Esophagus squamous epithelium (tissue), 5 donors: ENCODE measurements at places on chromosomes 7 and 10. TPM values are rescaled to one million over a fixed set of nuclear protein-coding genes. Genes with fewer than 3 reads are reported as not detected.

- no peaks in the 10 kb centered on the region for H3K36me3 ChIP-seq
- no peak overlapping the region for H3K4me3 ChIP-seq
- DNase-seq: no peak
- H3K27me3 ChIP-seq: no peaks in the 10 kb centered on the region
- H3K27ac ChIP-seq: no peak overlapping the region
- no peaks in the 10 kb centered on the region for H3K4me1 ChIP-seq
Observed at GRCh38 chr10:11447586-11447985, 163.9 kb downstream of the USP6NL start.

DNA sequence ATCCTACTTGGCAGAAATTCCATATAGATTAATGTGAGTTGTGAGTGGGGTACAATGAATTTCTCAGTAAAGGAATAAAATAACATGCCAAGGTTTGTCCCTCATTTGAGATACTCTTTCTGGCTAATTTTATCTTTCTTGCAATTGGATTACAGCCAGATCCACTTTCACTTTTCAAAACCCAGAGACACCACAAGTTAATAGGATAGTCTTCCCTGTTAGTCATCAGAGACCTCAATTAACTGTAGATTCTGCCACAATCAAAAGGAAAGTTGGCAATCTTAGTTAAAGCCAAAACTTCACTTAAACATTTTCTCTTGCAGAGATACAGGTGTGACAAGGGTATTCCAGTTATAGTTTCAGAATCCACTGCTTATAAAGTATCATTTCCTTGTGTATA, 91.4 kb upstream of the PHYHIPL start:
- H3K27me3 ChIP-seq: no peaks in the 10 kb centered on the region
- H3K4me1 ChIP-seq: peaks cover 20% of the 10 kb centered on the region
- DNase-seq: no peak

- no peaks in the 10 kb centered on the region for H3K4me1 ChIP-seq
- H3K27ac ChIP-seq: no peak overlapping the region
- no peak for DNase-seq
- no peak overlapping the region for H3K4me3 ChIP-seq
- H3K36me3 ChIP-seq: no peaks in the 10 kb centered on the region
- no peaks in the 10 kb centered on the region for H3K27me3 ChIP-seq
Observed at GRCh38 chr7:8418629-8419245, 14.7 kb upstream of the NXPH1 start.

DNA sequence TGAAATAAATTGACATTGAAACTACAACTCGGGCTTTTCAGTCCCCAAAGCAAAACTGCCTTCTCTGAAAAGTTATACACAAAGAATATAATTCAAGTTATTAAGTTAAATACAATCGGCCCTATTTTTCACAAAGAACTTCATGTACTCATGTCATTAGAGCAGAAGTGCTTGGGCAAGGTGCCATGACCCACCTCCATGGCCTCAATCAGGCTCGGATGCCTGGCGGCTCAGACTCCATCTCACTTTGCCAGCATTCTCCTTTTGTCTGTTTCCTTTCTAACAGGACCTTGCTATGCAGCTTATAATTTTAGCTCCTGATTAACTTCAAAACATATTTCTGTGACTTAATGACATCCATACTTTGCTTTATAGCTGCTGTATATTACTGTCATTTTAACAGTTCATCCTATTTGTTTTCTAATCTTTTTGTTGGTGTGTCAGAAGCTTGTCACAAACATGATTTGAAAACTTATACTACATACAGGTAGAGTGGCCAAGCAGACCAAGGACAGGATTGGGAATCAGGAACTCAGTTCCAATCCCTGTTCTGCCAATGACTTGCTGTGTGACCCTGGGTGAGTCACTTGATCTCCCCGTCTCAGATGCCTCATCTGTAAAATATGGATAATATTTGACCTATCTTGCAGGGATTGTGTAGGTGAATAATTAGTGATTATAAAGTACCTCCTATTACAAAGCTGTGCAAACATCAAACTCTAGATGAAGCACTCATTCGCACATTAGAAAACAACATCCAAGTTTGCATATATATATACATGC, 60.8 kb upstream of the ITGA8 start:
- H3K4me3 ChIP-seq: no peak overlapping the region
- H3K27me3 ChIP-seq: no peaks in the 10 kb centered on the region
- H3K36me3 ChIP-seq: no peaks in the 10 kb centered on the region
- no peak for DNase-seq
- peak overlapping the region; percentile 63 for H3K27ac ChIP-seq
- H3K4me1 ChIP-seq: peaks cover 20% of the 10 kb centered on the region

- no peak overlapping the region for H3K27ac ChIP-seq
- H3K27me3 ChIP-seq: no peaks in the 10 kb centered on the region
- DNase-seq: no peak
Observed at GRCh38 chr10:129881641-129882040, 82.4 kb downstream of the EBF3 start.

The APBB1IP gene
- 0.45 TPM for total RNA-seq

DNA sequence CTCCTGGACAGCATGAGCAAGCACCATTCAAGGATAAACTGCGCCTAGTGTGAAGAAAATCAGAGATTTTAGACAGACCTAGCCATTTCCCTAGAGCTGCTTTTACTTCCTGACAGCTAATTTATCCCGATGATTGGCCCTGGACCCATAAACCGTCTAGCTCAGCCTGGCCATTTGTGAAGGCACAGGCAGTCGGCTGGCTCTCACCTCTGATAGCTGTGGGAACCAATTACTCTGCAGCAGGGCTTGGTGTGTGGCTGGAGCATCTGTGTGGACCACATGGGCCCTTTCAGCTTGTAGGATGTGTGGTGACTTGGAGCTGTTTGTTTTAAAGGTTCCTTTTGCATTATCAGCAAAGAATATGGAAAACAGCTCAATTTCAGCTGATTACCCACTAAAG, 111.1 kb upstream of the NPY start:
- H3K27me3 ChIP-seq: peaks cover 5% of the 10 kb centered on the region
- H3K4me3 ChIP-seq: no peak overlapping the region
- no peak overlapping the region for H3K27ac ChIP-seq
- no peaks in the 10 kb centered on the region for H3K4me1 ChIP-seq

GRCh38 chr7:157395206-157395605, 58.4 kb downstream of the DNAJB6 start:
- H3K4me3 ChIP-seq: no peak overlapping the region
- H3K27ac ChIP-seq: no peak overlapping the region
- DNase-seq: no peak
- H3K36me3 ChIP-seq: peaks cover 79% of the 10 kb centered on the region
- H3K4me1 ChIP-seq: peaks cover 32% of the 10 kb centered on the region
- H3K27me3 ChIP-seq: no peaks in the 10 kb centered on the region

DNA sequence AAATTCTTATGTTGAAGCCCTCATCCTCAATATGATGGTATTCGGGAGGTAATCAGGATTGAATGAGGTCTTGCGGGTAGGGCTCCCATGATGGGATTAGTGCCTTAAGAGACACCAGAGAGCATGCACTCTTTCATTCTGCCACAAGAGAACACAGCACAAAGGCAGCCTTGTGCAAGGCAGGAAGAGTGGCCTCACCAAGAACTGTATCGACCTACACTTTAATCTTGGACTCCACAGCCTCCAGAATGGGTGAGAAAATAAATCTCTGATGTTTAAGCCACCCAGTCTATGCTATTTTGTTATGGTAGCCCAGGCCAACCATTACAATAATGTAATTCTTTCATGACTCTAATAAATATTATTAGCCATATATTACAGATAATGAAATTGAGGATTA, 8.4 kb downstream of the SEM1 start:
- H3K4me1 ChIP-seq: peaks cover 33% of the 10 kb centered on the region
- H3K36me3 ChIP-seq: no peaks in the 10 kb centered on the region
- DNase-seq: no peak
- H3K27ac ChIP-seq: no peak overlapping the region
- no peaks in the 10 kb centered on the region for H3K27me3 ChIP-seq

GRCh38 chr10:21495002-21495751, 30.3 kb downstream of the SKIDA1 start:
- peak overlapping the region; percentile 80 for H3K4me3 ChIP-seq
- H3K4me1 ChIP-seq: peaks cover 8% of the 10 kb centered on the region
- no peaks in the 10 kb centered on the region for H3K36me3 ChIP-seq

The ARMS2 gene
- not detected for total RNA-seq

GRCh38 chr10:55410415-55410885, 609.4 kb upstream of the PCDH15 start:
- H3K36me3 ChIP-seq: no peaks in the 10 kb centered on the region
- no peak overlapping the region for H3K4me3 ChIP-seq
- no peak overlapping the region for H3K27ac ChIP-seq
- no peaks in the 10 kb centered on the region for H3K27me3 ChIP-seq
- no peak for DNase-seq
- no peaks in the 10 kb centered on the region for H3K4me1 ChIP-seq

- H3K27me3 ChIP-seq: no peaks in the 10 kb centered on the region
- no peak overlapping the region for H3K27ac ChIP-seq
- DNase-seq: no peak
- H3K4me3 ChIP-seq: no peak overlapping the region
- no peaks in the 10 kb centered on the region for H3K4me1 ChIP-seq
- no peaks in the 10 kb centered on the region for H3K36me3 ChIP-seq
Observed at GRCh38 chr7:120079704-120080103, 193.3 kb upstream of the KCND2 start.

The ARHGAP22 gene
- 0.59 TPM for total RNA-seq

GRCh38 chr7:37713613-37714012, 30.0 kb downstream of the GPR141 start:
- DNase-seq: no peak
- H3K27ac ChIP-seq: no peak overlapping the region
- H3K4me1 ChIP-seq: no peaks in the 10 kb centered on the region
- H3K27me3 ChIP-seq: no peaks in the 10 kb centered on the region
- H3K36me3 ChIP-seq: no peaks in the 10 kb centered on the region

GRCh38 chr7:80832006-80832405, 86.8 kb downstream of the SEMA3C start:
- no peaks in the 10 kb centered on the region for H3K27me3 ChIP-seq
- no peaks in the 10 kb centered on the region for H3K36me3 ChIP-seq
- DNase-seq: no peak
- peaks cover 3% of the 10 kb centered on the region for H3K4me1 ChIP-seq
- H3K27ac ChIP-seq: no peak overlapping the region

DNA sequence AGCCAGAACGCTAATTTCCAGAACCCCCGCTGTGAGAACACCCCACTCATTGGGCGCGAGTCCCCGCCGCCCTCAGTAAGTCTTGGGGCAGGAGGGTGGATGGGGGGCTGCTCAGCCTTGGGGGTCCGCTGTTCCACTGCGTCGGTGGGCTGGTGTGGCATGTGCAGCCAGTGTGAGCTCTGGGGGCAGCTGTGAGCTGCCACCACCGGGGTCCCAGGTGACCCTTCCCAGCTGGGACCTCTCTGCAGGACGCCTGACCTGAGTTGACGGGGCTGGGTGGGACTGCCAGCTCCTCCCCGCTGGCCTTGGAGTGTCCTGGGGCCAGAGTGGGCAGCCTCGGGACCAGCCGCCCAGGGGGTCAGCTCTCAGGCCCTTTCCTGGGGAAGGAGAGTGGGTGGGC, 27.2 kb downstream of the TTYH3 start:
- no peak overlapping the region for H3K4me3 ChIP-seq
- peaks cover 9% of the 10 kb centered on the region for H3K4me1 ChIP-seq
- peaks cover 49% of the 10 kb centered on the region for H3K36me3 ChIP-seq
- no peak for DNase-seq

The PTPRN2 gene
- total RNA-seq: 1.5 TPM

- H3K4me3 ChIP-seq: no peak overlapping the region
- no peaks in the 10 kb centered on the region for H3K36me3 ChIP-seq
- H3K4me1 ChIP-seq: no peaks in the 10 kb centered on the region
- H3K27ac ChIP-seq: no peak overlapping the region
- DNase-seq: no peak
Observed at GRCh38 chr7:83366629-83367028, 203.9 kb upstream of the PCLO start.

DNA sequence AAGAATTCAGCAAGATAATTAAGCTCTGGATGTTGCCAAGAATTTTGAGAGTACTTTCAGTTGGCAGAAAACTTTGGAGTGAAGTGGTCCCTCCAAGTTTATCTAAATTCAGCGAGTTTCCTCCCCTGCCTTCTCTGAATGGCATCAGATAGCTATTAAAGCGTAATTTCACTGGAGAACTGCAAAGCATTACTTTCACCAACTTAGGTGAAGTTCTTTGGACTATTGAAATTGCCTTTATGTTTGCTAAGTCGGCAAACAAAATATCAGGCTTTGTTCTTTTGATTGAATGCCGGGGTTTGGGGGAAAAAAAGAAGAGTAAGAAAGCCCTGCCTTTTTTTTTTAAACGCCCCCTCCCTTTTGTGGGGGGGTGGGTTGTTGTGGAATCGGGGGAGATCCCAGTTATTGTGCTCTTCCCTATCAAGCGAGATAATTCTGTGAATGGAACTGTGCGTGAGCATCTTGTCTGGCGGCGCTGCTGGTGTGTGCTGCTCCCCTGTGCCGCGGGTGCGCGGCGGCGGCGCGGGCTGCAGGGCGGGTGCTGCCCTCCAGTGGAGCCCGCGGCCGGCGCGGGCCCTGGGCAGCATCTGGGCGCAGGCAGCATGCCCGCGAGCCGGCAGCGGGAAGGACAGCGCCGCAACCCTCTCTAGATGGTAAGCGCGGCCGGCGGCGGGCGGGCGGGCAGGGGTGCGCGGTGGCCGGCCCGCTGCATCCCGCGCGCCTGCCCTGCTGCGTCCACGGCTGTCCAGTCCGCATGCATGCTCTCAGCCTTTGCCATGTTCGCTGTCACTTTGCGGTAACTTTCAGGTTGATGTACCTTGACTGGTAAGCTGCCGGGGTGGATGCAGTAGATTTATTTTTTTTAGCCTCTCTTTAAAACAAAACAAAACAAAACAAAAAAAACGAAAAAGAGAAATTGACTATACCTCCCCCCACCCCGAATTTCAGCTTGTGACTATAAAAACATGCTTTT, 176.5 kb downstream of the TCF7L2 start:
- DNase-seq: no peak
- peak overlapping the region; percentile 11 for H3K4me3 ChIP-seq
- no peaks in the 10 kb centered on the region for H3K27me3 ChIP-seq
- no peaks in the 10 kb centered on the region for H3K36me3 ChIP-seq
